Prostate gland (tissue), 2 donors: ENCODE measurements at places on chromosomes 5 and 9. TPM values are rescaled to one million over a fixed set of nuclear protein-coding genes. Genes with fewer than 3 reads are reported as not detected.
A peak's percentile ranks its signal among the peaks of the same experiment; 100 is the strongest.

- no peak overlapping the region for H3K27ac ChIP-seq
- no peak overlapping the region for H3K4me3 ChIP-seq
- no peaks in the 10 kb centered on the region for H3K4me1 ChIP-seq
- no peaks in the 10 kb centered on the region for H3K27me3 ChIP-seq
- DNase-seq = no peak
- H3K36me3 ChIP-seq = no peaks in the 10 kb centered on the region
These were observed 10.6 kb upstream of the MAP1B start for GRCh38 chr5:72096602-72097188.

DNA sequence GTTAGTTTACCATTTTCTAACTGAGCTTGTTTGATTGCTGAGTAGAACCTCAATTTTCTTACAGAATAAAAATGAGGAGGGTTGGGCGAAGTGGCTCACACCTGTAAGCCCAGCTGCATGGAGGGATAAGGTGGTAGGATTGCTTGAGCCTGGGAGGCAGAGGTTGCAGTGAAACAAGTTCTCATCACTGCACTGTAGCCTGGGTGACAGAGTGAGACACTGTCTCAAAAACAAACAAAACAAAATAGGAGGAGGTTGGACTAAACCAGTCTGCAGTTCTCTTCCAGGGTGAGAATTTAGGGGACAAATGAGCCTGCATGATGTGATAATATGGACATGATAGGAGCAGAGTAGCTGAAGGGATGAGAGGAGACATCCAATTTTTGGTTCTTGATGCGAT is 57.3 kb downstream of the SLC27A6 start:
- no peak overlapping the region for H3K4me3 ChIP-seq
- H3K27ac ChIP-seq = no peak overlapping the region
- no peaks in the 10 kb centered on the region for H3K36me3 ChIP-seq
- no peaks in the 10 kb centered on the region for H3K27me3 ChIP-seq

- peak; percentile 81 for DNase-seq
- no peaks in the 10 kb centered on the region for H3K36me3 ChIP-seq
- H3K4me3 ChIP-seq = no peak overlapping the region
These were observed 18.7 kb upstream of the PTPDC1 start for GRCh38 chr9:94065535-94065961.

DNA sequence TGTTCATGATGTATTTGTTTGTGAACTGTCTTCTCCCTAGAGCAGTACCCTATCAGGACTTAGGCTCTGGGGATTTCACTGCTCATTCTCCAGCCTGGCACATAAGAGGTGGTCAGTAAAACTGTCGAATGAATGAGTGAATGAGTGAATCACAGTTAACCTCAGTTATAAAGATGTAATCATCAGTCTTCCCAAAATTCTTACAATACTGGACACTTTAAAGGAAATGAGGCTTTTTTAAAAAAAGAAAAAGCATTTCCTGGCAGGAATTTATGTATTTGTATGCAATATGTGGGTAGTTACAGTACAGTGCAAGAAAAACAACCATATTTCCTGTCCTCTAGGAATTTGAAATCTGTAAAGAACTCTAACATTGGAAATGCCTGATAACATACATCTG is 59.6 kb downstream of the RAI14 start:
- no peaks in the 10 kb centered on the region for H3K27me3 ChIP-seq
- no peak for DNase-seq
- no peaks in the 10 kb centered on the region for H3K36me3 ChIP-seq

DNA sequence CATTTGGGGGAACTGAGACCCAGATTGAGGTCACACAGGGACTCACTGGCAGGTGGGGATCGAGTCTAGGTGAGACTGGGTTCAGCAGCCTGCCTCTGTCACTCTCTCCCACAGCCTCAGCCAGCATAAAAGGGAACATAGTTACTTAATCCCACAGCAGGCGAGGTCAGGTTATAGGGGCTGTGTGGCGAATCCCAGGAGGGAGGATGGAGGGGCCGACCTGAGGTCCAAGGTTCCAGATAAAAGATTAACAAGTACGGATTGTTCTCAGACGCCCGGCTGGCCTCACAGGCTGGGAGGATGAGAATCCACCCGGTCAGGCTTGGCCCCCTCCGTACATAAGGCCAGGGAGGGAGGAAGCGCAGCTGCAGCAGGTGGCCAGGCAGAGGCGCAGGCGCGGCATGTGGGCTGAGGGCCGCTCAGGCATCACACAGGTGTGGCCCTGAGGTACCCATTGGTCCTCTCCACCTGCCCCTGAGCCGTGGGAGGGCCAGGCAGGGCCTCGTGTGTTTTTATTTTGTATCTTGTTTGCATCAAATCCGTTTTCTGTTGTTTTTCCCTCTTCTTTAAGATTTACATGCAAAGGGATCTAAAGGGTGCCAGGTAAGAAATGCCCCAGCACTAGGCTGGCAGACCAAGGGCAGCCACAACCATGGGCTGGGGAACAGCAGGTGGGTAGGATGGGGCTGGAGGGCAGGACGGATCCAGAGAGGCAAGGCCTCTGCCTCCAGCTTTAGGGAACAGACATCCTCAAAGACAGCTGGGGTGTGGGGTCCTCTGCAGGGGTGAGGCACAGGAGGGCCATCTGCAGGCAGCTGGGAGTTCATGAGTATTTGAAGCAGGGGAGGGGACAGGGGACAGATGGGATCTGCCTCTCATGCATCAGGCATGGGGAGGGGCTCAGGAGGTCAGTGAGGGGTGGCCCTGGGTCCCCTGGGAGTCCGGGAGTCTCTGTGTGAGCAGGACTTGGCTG is 3.6 kb downstream of the SUSD3 start:
- no peak overlapping the region for H3K4me3 ChIP-seq
- no peaks in the 10 kb centered on the region for H3K36me3 ChIP-seq
- H3K27me3 ChIP-seq = no peaks in the 10 kb centered on the region
- no peak overlapping the region for H3K27ac ChIP-seq
- no peak for DNase-seq
- H3K4me1 ChIP-seq = no peaks in the 10 kb centered on the region

DNA sequence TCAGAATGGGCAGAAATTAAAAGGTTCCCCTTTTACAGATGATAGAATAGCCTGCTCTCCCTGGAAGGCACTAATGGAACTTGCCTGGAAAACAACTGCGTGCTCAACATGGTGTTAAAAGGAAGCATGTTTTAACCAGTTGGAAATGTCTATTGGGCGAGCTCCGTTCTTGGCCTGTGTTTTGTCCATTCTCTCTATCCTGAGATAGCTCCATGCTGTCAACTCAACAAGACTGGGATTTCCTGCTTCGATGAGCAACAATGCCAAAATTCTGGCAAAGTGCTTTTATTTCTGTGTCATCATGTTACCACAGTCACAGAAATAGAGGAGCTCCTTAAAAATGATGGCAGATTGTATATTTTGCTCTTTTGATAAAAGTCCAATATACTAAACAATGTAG is 198.3 kb downstream of the PLK2 start:
- H3K36me3 ChIP-seq = no peaks in the 10 kb centered on the region
- no peak overlapping the region for H3K27ac ChIP-seq
- H3K4me1 ChIP-seq = no peaks in the 10 kb centered on the region
- DNase-seq = no peak
- no peak overlapping the region for H3K4me3 ChIP-seq

DNA sequence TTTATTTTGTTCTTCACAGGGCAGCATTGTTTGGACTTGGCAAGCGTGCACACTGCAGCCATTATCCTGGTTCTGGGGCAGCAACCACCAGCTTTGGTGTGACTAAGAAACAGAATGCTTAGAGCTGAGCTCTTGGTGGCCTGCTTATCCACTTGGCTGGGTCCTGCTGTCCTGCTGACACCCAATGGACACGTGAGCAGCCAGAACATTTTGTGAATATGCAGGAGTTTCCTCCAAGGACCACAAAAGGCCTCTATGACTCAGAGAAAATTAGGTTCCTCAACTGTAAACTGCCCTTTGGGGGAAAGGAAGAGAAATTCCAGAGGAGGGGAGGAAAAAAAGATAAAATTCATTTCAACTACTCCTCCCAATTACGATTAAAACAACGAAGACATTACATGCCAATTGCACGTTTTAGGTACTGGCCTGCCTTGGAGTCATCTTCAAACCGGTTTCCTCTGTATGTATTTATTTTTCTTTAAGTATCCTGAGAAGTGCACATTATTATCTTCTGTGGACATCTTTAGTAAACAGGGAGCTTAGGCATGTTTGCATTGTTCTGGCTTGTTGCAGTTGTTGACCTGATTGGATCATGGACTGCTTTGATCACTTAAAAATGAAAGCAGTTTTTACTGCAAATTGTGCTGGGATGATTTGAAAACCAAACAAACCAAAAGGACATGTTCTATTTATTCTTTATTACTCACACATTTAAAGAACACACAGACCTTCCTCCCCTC is 82.3 kb upstream of the TLE4 start:
- H3K4me3 ChIP-seq = no peak overlapping the region
- H3K36me3 ChIP-seq = no peaks in the 10 kb centered on the region
- peak; percentile 67 for DNase-seq
- H3K4me1 ChIP-seq = peaks cover 4% of the 10 kb centered on the region
- peak overlapping the region; percentile 43 for H3K27ac ChIP-seq

DNA sequence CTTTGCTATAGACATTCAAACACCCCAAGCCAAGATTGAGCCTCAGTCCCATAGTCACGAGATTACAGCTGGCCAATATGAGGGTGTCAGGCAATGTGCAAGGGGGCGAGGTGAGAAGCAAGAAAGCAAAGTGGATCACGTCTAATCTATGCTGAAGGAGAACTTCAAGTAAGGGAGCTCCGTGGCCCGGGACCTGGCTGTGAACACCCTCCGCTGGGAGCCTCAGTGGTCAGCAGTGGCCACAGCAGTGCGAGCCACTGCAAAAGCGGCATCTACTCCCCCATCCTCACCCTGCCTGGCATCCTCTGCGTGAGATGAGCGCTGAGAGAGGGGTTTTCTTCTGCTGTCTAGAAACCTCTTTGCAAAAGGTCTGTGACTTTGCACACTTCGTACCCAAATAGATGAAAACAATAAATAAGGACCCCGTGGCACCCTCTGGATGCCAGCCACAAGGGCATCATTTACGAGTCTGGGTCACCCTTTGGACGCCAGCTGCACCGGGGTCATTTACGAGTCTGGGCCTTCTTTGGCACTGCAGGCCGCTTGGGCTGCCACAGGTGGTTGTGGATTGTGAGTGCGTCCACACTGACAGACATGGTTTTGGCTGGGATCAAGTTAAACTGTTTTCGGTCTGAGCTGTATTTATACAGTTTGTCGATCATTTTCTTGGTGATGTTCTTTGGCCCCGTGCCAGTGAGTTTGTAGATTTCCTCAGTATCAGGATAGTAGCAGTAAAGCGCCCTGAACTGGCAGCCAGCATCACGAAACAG is 96.4 kb downstream of the CAMSAP1 start:
- no peaks in the 10 kb centered on the region for H3K27me3 ChIP-seq
- H3K36me3 ChIP-seq = peaks cover 5% of the 10 kb centered on the region
- no peaks in the 10 kb centered on the region for H3K4me1 ChIP-seq
- no peak overlapping the region for H3K4me3 ChIP-seq
- no peak for DNase-seq
- H3K27ac ChIP-seq = no peak overlapping the region

DNA sequence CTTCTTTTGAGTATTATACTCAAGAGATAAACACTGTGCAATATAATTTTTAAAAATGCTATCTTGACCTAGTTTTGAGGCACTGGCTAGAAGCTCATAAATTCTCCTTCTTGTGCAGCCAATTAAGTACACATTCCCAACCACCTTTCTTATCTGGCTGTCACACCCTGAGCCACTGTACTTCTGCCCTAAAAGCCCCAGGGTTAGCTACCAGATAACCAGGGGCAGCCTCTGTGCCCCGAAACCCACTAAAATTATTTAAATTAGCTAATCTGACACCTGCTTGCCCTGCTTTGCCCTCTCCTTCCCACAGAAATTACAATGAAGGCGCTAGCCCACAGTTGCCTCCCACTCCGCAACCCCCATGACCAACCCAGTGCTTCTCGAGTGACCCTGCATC is 597.3 kb upstream of the TYRP1 start:
- H3K4me3 ChIP-seq = no peak overlapping the region
- DNase-seq = no peak
- no peak overlapping the region for H3K27ac ChIP-seq
- no peaks in the 10 kb centered on the region for H3K36me3 ChIP-seq
- no peaks in the 10 kb centered on the region for H3K4me1 ChIP-seq
- H3K27me3 ChIP-seq = no peaks in the 10 kb centered on the region

GRCh38 chr5:154375329-154376008 is 70.3 kb upstream of the SAP30L start:
- no peaks in the 10 kb centered on the region for H3K36me3 ChIP-seq
- H3K27me3 ChIP-seq = no peaks in the 10 kb centered on the region
- no peak overlapping the region for H3K27ac ChIP-seq
- DNase-seq = no peak

GRCh38 chr5:3590161-3590966 is 5.3 kb upstream of the IRX1 start:
- H3K4me3 ChIP-seq = no peak overlapping the region
- H3K36me3 ChIP-seq = no peaks in the 10 kb centered on the region
- H3K27ac ChIP-seq = no peak overlapping the region
- H3K27me3 ChIP-seq = peaks cover 51% of the 10 kb centered on the region

GRCh38 chr9:127308652-127309434 is 44.3 kb downstream of the GARNL3 start:
- DNase-seq = no peak
- H3K4me1 ChIP-seq = no peaks in the 10 kb centered on the region
- no peak overlapping the region for H3K27ac ChIP-seq
- H3K4me3 ChIP-seq = no peak overlapping the region
- H3K27me3 ChIP-seq = no peaks in the 10 kb centered on the region

GRCh38 chr5:163503106-163504078 is 2.0 kb upstream of the MAT2B start:
- H3K27ac ChIP-seq = peak overlapping the region; percentile 97
- peak; percentile 51 for DNase-seq
- H3K4me1 ChIP-seq = peaks cover 10% of the 10 kb centered on the region
- H3K4me3 ChIP-seq = peak overlapping the region; percentile 19
- H3K27me3 ChIP-seq = no peaks in the 10 kb centered on the region

DNA sequence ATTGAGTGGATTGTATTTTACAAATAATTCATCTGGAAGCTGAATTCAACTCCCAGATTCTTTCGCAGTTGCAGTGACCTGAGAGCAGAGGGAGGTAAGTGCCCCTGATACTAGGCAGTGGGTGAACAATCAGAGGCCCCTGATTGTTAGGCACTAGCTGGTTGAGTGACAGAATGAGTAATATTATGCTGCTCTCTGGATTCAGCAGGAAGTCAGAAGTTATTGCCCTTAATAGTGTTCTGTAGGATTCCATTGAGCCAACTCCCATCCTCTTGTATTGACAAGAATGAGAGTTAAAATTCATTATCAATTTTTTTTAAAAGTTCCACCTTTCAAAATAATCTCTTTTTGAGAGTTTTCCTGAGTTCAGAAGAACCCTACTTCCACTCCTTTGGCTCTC is 301.2 kb downstream of the DTWD2 start:
- H3K4me1 ChIP-seq = no peaks in the 10 kb centered on the region
- H3K27ac ChIP-seq = no peak overlapping the region
- no peak overlapping the region for H3K4me3 ChIP-seq
- no peaks in the 10 kb centered on the region for H3K27me3 ChIP-seq

The FBXO38 gene
- 53.2 TPM for total RNA-seq

The FAM221B gene
- total RNA-seq = 0.46 TPM

The ZCCHC10 gene
- total RNA-seq = 7.8 TPM

The MRPL50 gene
- total RNA-seq = 12.5 TPM

The ROPN1L gene
- not detected for total RNA-seq
